ENCODE measurements at places on chromosomes 12 and 14.

GRCh38 chr12:93664573-93665138 lies 12.5 kb upstream of the CRADD start:
- no peak for DNase-seq

DNA sequence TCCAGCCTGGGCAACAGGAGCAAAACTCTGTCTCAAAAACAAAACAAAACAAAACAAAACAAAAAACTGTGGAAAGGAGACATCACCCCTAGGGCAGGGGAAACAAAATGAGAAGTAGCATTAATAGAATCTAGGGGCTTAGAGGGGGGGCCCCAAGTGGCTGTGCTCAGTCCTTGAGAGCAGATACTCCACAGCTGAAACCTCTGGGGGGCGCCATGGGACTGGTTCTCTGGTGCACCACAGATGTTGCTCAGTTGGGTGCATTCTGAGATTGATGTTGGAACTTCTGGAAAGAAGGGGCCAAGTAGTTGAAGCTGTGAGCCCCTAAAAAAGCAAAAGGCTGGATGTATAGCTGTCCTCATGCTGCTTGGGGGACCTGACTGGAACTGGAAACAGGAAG lies 11.8 kb upstream of the SYNE2 start:
- DNase-seq: peak; percentile 67

- DNase-seq: no peak
Observed at GRCh38 chr12:113002155-113002554, 23.8 kb downstream of the OAS2 start.

DNA sequence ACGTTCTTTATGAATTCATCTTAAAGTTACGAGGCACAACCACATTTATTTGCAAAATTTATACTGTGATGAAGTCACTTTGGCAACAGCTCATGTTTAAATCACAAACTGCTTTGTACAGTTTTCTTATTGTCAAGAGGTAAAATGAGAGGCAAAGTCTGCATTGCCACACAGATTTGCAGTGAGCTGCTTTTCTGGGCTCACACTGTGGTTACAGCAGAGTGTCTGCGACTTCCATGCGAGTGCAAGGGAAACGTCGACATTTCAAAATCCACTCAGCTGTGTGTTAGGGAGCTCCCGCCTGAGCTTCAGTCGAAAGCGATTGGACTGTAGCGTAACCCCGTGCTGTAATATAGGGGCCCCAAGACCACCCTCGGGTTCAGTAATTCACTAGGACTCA lies 13.0 kb downstream of the MTA1 start:
- no peak for DNase-seq

DNA sequence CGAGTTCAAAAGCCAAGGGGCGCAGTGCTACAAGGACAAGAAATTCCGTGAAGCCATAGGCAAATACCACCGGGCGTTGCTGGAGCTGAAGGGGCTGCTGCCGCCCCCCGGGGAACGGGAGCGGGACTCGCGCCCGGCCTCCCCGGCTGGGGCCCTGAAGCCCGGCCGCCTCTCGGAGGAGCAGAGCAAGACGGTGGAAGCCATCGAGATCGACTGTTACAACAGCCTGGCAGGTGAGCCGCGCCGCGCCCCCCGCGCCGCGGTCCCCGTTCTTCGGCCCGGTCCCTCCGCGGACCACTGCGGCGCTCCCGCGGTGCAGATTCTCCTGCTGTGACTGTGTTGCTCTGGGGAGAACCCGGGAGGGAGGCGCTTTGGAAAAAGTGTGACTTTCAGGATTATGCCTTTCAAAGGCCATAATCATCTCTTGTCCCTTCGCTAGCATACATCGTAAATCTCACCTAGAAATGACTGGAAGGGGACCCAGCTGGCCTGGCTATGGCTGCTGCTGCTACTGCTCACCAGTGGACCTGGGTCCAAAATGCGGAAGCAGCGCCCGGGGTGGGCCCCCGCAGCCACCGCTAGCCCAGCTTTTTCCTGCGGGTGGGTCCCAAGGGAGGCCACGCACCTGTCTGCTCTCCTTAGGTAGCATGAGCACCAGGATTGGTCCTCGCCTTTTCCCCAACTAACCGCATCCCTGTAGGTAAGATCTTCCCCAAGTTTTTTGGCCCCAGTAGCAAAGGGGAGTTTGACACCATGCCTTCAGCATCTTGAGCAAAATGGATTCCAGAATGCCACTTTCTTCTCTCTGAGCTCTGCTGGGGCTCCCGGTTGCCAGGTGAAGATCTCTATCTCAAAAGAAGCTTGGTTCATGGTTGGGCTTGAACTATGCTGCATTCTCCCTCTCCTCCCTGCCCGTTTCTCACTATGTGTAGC lies 853 bp downstream of the TTC9 start:
- peak; percentile 12 for DNase-seq
